ENCODE measurements at places on chromosomes 11 and 22.
A peak's percentile ranks its signal among the peaks of the same experiment; 100 is the strongest.

- DNase-seq, result no peak
These were observed 6.0 kb upstream of the FXYD6 start for GRCh38 chr11:117882311-117882905.

DNA sequence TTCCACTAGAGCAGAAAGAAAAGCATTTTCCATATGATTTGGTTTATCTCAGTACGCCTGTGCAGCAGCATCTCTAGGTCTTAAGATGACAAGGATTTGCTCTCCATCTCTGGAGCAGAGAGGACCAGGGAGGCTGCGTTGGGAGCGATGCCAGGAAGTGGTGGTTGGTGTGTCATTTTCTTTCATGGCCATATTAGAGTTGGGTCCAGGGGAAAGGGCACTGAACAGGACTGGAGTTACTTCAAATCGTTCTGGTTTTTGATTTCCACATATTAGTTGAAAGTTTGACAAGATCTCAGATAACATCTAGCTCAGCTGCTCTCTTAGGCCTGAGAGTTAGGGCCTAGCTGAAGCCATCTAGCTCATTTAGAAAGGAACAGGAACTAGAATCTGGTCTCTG lies 157.7 kb downstream of the ADAMTS15 start:
- DNase-seq, result no peak

DNA sequence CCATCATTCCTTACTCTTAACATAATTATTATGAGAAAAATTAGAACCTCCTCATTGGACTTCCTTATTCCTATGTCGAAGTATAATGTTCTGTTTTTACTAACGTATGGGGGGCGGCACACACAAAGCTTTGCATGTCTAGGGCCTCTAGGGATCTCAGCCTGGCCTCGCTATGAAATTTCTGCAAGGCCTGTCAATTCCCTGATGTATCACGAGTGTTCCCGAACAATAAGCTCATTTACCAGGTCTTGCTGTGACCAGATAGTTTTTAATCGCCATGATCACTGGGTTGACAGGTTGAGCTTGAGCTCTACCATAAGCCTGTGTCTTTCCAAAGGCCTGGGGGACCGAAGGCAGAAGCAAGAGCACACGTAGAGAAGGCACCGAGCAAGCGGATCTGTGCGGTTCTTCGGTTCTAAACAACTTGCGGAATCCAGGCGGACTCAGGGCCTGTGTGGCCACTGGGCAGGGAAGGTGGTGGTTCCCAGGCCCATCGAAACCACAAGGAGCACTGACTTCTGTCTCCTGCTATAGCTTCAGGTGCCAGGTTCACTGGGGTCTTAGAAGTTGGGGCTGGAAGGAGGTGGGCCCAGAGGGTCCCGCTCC lies 10.4 kb upstream of the FXYD2 start:
- DNase-seq, result no peak

- DNase-seq, result no peak
These were observed 92.7 kb downstream of the MSANTD4 start for GRCh38 chr11:105929084-105929955.

DNA sequence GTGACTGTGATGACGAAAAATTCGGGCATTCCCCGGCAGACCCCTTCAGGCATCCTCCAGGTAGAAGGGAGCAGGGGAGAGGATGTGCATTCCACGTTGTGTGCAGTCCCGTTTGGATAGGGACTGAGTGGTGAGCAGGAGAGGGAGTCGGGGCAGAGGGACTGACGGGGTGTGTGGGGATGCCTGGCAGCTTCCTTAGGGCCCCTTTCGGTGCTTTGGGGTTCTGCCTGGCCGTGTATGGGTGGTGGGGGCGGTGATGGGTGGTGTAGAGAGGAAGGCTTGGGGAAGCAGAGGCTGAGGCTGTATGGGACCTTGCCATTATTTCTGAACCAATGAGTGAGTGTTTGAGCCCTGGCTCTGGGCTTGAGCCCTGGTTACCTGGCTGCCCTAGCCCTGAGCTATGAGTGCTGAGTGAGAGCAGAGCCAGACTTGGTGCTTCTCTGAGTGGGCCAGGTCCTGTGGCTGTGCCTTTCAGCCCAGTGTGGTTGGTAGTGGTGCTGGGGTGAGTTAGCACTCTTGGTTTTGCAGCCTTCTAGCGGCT lies 914 bp downstream of the INPPL1 start:
- DNase-seq, result peak; percentile 26

- DNase-seq, result no peak
These were observed 19.9 kb upstream of the CCDC86 start for GRCh38 chr11:60821827-60822599.

All from stimulated activated effector memory CD8-positive, alpha-beta T cell treated with anti-CD3 and anti-CD28 coated beads, Interleukin-12 subunit alpha, Interleukin-12 subunit beta, amount 100 ng/mL, for 72 hours (primary cell).